ENCODE measurements at places on chromosomes 1 and 21. TPM values are rescaled to one million over a fixed set of nuclear protein-coding genes. Genes with fewer than 3 reads are reported as not detected.

GRCh38 chr1:8323706-8324105 is 5.8 kb downstream of the SLC45A1 start:
- no peak for DNase-seq

DNA sequence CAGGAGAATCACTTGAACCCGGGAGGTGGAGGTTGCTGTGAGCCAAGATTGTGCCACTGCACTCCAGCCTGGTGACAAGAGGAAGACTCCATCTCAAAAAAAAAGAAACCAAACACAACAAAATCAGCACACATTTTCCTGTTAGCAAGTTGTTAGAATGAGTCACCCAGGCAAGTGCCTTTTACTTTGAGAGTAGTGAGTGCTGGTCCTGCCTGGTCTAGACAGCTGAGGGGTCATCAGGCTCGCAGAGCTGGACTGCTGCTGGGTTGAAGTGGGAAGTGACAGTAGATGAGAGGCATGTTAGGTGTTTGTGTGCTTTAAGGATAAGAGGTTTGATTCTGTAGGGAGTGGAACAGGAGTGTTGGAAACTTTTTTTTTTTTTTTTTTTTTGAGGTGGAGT is 31.9 kb downstream of the GNPAT start:
- DNase-seq, result peak; percentile 27

GRCh38 chr1:72892461-72892860 is 610.1 kb upstream of the NEGR1 start:
- no peak for DNase-seq

The APCS gene
- total RNA-seq, result not detected

The EPHA8 gene
- not detected for total RNA-seq

GRCh38 chr21:28883931-28884330 is 108.7 kb downstream of the LTN1 start:
- DNase-seq, result no peak

DNA sequence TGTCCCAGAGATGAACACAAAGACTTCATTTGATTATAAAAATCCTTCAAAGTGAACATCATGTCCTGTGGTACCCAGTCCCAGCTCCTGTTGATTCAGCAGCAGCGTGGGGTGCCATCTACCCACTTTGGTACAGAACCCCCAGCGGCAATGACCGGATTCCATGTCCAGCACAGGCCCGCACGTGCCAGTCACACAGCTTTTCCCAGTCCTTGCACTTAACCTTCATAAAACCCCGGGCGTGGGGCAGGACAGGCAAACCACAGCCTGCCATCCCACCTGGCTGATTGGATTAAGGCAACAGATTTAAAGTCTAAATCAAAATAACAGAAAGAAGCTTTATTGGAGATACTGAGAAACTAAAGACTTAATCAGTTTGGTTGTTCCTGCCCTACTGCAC is 15.5 kb downstream of the CEP104 start:
- no peak for DNase-seq

- no peak for DNase-seq
Measured at GRCh38 chr1:197951089-197951488, 33.9 kb downstream of the LHX9 start.

The LAD1 gene
- not detected for total RNA-seq

The TRIM46 gene
- 10.2 TPM for total RNA-seq

The NUCKS1 gene
- 146 TPM for total RNA-seq

- DNase-seq, result no peak
Measured at GRCh38 chr1:167683641-167684502, 37.9 kb upstream of the MPZL1 start.

DNA sequence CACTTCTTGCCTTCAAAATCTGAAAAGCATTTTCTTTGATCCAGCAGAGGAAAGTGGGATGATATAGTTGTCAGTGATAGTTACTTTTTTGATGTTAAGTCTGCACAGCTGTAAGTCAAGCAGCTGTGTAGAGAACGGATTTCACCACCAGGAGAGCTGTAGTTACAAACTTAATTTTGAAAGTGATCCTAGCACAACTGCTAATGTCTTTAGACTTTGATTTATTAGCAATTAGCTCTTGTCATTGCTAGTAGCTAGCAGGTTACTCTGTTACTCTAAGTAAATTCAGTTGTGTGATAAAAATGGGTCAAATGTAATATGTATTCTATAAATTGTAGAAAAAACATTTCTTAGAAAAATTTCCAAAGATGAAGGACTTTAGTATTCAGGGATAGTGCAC is 46.0 kb downstream of the ALG6 start:
- DNase-seq, result no peak
